ENCODE measurements at places on chromosomes 16 and 17.

DNA sequence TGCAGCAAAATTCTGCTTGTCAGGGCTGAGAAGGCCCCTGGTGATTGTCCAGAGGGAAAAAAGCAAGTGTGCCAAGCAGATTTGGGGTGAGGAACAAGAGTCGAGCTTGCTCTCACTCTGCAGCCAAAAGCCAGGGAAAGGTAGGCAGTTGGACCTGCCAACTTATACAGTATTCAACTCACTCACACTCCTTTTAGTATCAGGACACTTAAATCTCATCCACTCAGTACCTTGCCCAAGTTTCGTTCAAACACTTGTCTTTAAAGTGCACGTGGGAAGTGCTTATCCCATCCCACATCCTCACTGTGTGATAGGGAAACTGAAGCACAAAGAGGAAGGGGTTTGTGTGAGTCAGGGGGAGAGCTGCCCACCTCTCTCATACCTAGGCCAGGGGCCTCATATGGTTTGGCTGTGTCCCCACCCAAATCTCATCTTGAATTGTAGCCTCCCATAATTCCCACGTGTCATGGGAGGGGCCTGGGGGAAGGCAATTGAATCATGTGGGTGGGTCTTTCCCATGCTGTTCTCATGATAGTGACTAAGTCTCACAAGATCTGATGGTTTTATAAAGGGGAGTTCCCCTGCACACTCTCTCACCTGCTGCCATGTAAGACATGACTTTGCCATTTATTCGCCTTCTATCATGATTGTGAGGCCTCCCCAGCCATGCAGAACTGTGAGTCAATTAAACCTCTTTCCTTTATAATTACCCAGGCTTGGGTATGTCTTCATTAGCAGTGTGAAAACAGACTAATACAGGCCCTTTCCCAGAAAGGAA lies 25.6 kb upstream of the CES5A start:
- DNase-seq, result no peak

GRCh38 chr16:77223184-77223583 lies 24.0 kb downstream of the SYCE1L start:
- no peak for DNase-seq

DNA sequence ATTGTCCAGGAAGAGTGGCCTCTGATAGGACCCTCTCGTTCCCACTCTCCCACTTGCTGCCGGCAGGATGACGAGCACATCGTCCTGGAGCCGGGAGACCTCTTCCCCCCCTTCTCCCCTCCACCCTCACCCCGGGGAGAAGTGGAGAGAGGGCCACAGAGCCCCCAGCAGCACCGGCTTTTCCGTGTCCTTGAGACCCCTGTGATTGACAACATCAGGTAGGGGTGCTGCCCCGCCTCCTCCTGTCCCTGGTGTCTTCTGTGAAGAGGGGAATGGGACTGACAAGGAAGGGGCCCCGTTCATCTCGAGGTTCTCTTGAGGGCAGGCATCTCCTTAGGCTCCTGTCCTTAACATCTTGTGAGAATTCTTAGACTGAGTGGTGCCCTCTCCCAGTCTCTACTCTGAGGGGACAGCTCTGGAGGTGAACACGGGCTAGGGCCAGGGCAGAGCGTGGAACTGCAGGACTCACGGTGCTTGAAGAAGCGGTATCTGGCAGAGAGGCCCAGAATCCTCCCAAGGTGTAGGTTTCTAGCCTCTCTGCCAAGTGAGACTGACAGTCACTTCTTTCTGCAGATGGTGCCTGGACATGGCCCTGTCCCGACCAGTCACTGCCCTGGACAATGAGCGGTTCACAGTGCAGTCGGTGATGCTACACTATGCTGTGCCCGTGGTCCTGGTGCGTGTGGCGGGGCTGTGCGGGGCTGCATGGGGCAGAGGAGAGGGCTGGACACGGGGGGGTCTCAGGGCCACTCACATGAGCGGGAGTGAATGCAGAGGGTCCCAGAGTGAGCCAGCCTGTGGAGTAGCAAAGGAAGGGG lies 26.4 kb downstream of the CASKIN2 start:
- no peak for DNase-seq

DNA sequence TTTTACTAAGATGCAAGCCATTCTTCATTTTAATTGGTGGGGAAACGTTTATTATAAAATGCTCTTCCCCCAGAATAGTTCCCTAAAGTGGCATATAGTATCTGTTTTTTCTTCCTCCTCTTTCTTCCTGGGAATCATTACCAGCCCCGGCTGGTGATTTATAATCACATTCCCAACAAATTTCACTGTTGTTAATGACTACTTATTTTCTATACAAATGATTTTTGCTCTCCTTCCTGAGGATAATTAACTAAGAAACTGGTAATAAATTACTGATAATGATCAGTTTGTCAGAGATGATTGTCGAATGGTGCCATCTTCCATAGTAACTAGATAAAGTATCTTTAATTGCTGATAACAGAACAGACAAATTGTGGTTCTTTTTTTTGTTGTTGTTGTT lies 785.5 kb upstream of the RBFOX1 start:
- DNase-seq, result no peak

DNA sequence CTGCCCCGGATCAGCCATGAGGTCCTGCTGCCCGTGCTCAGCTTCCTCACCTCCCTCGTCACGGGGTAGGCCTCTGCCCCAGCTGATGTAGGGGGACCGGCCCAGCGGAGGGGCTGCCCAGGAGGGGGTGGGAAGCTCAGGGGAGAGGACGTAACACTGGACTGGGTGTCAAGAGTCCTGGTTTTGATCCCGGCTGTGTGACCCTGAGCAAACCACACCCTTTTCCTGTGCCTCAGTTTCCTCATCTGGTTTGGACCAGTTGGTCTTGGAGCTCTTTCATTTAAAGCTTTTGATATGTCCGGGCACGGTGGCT lies 6.6 kb downstream of the WDR81 start:
- no peak for DNase-seq
